ENCODE measurements at places on chromosomes 11 and 22.

DNA sequence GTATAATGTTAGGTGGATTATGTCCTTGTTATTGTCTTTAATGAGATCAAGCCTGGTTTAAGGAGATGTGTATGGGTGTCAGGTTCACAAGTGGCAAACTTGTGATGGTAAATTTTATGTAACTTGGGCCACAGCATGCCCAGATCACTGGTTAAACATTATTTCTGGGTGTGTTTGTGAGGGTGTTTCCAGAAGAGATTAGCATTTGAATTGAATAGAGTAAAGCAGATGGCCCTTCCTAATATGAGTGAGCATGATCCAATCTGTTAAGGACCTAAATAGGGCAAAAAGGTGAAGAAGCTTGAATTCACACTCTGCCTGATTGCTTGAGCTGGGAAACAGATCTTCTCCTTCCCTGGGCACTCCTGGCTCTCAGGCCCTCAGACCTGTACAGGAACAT, 20.7 kb downstream of the OR5B21 start:
- DNase-seq = no peak

DNA sequence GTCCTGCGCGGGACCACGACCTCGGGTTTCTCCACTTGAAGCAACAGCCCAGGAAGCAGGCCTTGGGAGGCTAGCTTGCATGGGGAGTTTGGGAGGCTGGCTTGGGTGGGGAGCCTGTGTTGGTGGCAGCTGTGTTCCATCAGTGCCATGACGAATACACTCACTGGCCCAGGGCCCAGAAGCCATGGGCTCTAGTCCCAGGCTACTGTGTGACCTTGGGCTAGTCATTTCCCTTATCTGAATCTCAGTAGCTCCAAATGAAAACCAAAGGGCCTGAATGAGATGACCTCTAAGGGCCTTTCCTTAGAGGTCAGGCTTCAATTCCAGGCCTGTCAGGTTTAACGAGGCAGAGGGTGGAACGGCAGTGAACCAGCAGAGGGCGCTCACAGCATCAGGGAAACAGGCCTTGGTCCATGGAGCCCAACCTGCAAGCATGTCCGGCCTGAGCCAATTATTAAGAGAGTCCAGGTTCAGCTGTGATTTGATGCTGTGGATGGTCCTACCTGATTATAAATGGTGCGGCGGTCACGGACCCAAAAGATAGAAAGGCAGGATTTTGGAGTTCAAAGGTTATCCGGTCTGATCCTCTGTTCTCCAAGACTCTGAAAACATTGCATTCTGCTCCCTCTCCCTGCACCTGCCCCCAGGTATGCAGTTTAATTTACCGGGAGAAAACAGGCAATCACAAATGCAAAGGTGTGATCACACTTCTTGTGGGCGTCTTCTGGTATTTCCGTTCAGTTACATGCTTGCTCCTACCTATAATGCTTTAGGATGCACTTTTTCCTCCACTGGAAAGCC, 15.9 kb downstream of the PTPN5 start:
- no peak for DNase-seq

DNA sequence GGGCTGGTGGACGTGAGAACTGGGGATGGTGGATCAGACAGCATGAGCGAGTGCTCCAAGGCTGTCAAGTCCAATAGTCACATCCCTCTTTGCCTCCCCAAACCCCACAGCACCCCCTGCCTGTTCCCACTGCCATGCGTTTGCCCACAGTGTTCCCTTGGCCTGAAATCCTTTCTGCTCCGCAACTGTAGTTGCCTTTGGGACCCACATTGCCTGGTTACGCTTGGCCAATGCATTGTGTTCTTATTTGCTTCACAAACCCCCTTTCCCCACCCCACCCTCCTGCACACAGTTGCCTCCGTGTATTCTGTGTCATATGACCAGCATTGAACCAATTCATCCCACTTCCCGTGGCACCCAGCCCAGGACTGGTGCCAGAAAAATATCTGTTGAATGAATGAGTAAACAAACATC, 2.1 kb upstream of the KIAA0930 start:
- DNase-seq = peak; percentile 79

DNA sequence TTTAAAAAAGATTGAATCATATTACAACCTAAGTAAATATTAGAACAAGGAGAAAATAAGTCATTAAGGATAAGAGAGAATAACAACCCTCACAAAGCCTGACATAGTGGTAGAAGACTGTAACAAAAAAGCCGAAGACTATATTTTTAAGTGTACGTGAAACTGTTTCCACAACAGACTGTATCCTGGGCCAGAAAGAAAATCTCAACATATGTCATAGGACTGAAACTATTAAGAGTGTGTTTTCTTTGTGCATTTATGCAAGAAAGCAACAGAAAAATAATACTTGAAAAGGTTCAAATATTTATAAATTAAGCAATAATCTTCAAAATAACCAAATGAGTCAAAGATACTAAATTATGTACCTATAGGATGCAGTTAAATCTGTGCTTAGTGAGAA, 309.8 kb downstream of the CASP12 start:
- no peak for DNase-seq

DNA sequence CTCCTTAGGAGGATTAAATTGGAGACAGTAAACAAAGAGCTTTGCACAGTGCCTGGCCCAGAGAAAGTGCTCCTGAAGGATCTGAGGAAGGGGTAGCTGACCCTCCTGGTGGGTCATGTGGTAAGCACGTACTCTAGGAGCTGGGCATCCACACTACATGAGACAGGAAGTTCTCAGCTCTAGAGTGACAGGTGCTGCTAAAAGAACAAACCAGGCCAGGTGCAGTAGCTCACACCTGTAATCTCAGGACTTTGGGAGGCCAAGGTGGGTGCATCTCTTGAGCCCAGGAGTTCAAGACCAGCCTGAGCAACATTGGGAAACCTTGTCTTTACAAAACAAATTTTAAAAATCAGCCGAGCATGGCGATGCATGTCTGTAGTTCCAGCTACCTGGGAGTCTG, 13.1 kb downstream of the SLC43A1 start:
- DNase-seq = no peak

- DNase-seq = no peak
Observed at GRCh38 chr11:62445314-62445740, 26.5 kb downstream of the SCGB1A1 start.

DNA sequence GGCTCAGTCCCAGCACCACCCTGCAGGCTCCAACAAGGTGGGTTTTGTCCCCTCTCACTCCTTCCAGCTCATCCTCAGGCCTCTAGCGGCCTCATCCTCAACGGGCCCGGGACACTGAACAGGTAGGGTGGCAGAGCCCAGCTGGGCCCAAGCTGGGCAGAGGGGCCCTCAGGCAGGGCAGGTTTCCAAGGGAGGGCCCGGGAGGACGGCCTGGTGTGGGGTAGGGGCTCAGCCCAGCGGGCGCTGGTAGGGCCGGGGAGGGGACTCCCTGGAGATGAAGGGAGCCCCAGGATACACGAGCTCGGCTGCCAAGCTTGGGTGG, 2.5 kb upstream of the IFITM10 start:
- no peak for DNase-seq

GRCh38 chr11:94281324-94281723, 23.1 kb upstream of the IZUMO1R start:
- DNase-seq = no peak

- DNase-seq = no peak
Observed at GRCh38 chr11:125132596-125132995, 21.2 kb upstream of the TMEM218 start.

All from globus pallidus (tissue), 1 donor.